Mammary epithelial cell (primary cell): ENCODE measurements at places on chromosomes 6 and 20. TPM values are rescaled to one million over a fixed set of nuclear protein-coding genes. Genes with fewer than 3 reads are reported as not detected.
A peak's percentile ranks its signal among the peaks of the same experiment; 100 is the strongest.

The RAET1G gene
- 32.3 TPM for polyA plus RNA-seq

The MAP3K4 gene
- polyA plus RNA-seq, result 12.0 TPM

GRCh38 chr20:44279228-44279627 lies 31.8 kb downstream of the FITM2 start:
- DNase-seq, result peak; percentile 24

DNA sequence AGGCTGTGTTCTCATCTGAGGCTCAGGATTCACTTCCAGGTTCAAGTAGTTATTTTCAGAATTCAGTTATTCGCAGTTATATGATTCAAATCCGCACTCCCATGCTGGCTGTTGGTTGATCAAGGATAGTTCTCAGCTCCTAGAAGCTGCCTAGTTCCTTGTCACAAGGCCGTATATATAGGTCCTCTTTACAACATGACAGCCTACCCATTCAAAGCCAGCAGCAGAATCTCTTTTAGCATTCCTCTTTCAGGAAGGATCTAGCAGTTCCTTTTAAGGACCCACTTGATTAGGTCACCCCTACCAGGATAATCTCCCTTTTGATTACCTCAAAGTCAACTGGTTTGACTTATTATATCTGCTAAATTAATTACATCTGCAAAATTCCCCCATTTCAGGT lies 23.8 kb upstream of the LAMP5 start:
- no peak for DNase-seq

DNA sequence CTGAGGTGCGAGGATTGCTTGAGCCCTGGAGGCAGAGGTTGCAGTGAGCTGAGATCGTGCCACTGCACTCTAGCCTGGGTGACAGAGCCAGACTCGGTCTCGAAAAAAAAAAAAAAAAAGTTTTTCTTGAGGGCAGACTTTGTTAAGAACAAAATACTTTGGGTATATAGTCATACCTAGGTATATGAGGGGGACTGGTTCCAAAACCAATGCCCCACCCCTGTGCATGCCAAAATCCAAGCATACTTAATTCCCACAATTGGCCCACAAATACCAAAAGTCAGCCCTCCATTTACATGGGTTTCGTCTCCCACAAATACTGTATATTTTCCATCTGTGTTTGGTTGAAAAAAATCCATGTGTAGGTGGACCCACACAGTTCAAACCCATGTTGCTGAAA lies 119.9 kb downstream of the INSM1 start:
- DNase-seq, result peak; percentile 81
